Karpas-422 (cell line): ENCODE measurements at places on chromosomes 4 and X.

DNA sequence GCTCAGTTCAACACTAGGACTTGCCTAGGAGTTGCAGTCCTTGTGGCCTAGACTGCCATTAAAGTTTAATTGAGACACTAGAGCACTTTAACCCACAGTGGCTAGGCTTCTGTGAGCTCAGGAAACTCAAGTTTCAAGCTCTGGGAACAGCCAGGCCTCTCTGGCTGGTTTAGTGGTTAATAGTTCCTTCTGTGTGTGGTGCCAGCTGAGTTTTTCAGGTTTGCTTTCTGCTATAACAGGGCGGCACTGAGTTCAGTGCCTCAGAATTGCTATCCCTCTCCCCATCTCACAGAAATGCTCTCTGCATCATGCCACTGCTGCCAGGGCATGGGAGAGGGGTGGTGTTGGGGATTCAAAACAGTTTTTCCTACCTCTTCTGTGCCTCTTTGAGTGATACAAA is 15.9 kb downstream of the MMAA start:
- H3K36me3 ChIP-seq = 0 out of 2 replicates have a peak, but pooled peaks cover 3% of the 10 kb centered on the region
- H3K4me3 ChIP-seq = no peak overlapping the region

- DNase-seq = no peak
- no peak overlapping the region for H3K27ac ChIP-seq
- no peaks in the 10 kb centered on the region for H3K27me3 ChIP-seq
- H3K4me1 ChIP-seq = peaks cover 11% of the 10 kb centered on the region; the same call in 1 of the 2 replicates
- no peaks in the 10 kb centered on the region for H3K36me3 ChIP-seq
Observed at GRCh38 chr4:7202411-7202810, 10.1 kb downstream of the SORCS2 start.

DNA sequence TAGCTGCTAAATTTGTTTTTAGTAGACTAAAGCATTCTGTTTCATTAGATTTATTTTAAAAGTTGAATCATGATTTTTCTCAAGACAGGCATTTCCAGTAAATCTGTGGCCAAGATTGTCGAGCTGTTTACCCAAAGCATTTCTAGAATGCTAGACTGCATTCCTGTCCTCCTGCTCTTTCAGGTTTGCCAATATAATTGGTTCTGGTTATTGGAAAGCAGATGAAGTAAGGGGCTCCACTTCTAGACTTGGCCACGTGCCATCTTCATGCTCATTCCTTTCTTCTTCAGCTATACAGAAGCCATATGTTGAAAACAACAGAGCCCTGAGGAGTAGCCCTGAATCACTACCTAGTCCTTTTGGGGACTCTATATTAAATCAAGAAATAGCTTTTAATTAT is 62.5 kb downstream of the PGRMC2 start:
- H3K4me1 ChIP-seq = no peaks in the 10 kb centered on the region
- H3K4me3 ChIP-seq = no peak overlapping the region
- no peak for DNase-seq
- no peak overlapping the region for H3K27ac ChIP-seq

DNA sequence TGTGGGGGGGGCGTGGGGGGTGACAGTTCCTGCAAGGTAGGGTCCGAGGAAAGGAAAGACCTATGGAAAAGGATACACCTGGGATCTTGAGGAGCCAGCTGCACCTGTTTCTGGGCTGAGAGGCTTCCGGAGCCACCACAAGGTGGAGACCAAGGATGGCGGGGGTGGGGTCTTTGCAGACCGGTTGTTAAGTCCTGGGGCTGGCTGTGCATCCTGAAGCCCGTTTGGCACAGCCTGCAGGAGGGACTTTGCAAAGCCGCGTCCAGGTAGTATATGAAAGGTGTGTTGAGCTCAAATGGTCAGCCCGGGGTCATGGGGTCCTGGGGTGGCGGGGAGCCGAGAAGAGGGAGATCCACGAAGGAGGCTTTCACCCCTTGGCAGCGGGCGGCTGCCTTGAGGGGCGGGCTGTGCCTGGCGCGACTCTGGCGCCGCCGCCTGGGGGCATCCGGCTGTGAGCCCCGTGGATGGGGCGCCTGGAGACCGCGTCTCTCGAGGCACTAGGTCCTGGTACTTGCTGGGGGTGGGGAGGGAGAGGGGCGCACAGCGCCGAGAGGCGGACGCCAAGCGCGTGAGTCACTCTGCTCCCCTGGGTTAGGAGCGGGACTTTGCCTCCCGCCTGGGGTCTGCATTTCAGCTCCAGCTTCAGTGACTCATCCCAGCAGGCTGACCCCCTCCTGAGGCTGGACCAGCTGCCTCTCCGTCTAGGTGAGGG is 58.2 kb upstream of the DYNLT3 start:
- H3K27me3 ChIP-seq = no peaks in the 10 kb centered on the region
- H3K36me3 ChIP-seq = no peaks in the 10 kb centered on the region
- no peak overlapping the region for H3K4me3 ChIP-seq
- H3K4me1 ChIP-seq = no peaks in the 10 kb centered on the region
- no peak for DNase-seq

DNA sequence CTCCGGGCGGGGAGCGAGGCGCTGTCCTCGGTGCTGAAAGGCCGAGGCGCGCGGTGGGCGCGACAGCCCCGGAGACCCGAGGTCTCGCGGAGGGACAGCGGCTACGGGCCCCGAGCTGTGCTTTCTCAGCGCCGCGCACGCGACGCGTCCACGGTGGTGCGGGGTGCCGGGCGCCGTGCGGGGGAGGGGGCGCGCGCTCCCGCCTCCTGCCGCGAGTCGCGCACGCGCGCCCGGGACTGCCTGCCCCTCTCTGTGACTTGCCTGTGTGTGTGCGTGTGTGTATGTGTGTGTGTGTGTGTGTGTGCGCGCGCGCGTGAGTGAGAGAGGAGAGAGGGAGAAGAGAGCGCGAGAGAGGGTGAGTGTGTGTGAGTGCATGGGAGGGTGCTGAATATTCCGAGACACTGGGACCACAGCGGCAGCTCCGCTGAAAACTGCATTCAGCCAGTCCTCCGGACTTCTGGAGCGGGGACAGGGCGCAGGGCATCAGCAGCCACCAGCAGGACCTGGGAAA is at the start of gene GRIA2:
Gene GRIA2, plus strand, starts transcription at position 358 of the 511 bp plus-strand sequence. CDS start 315 bp downstream, outside the sequence.
- H3K36me3 ChIP-seq = no peaks in the 10 kb centered on the region
- no peaks in the 10 kb centered on the region for H3K27me3 ChIP-seq
- H3K4me3 ChIP-seq = no peak within 1 kb of the TSS
- H3K27ac ChIP-seq = no peak within 1 kb of the TSS
- H3K4me1 ChIP-seq = no peaks in the 10 kb centered on the region
- no peak for DNase-seq

GRCh38 chr4:183250831-183251230 is 69.2 kb downstream of the CLDN22 start:
- no peaks in the 10 kb centered on the region for H3K27me3 ChIP-seq
- H3K4me3 ChIP-seq = no peak overlapping the region
- no peak for DNase-seq
- H3K27ac ChIP-seq = no peak overlapping the region
- H3K36me3 ChIP-seq = no peaks in the 10 kb centered on the region

DNA sequence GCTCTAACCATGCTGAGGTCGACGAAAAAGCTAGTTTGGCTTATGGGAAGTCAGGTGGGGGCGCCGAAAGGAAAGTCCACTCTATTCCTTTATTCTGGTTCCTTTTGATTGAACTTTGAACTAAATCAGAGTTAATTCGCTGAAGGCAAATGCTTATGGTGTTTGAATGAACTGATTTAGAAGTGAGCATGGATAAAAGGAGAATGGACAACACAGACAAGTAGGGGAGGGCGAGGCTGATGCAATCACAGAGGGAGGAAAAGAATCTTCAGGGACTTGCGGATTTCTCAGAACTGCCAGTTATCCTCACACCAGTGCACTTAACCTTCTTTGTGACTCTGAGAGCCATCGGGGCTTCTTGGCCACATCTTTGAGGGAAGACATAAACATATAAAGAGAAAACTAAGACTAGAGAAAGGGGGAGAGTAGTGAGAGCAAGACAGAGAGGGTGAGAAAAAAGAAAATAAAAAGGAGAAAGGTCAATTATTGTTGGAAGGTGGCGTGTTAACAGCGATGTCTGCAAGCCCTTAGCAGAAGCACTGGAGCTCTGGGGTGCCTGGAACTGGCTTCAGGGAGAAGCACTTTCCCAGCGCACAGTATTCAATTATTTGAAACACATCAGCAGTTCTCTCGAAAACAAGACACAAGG is 79.6 kb upstream of the PLAC1 start:
- no peak overlapping the region for H3K27ac ChIP-seq
- no peaks in the 10 kb centered on the region for H3K4me1 ChIP-seq
- H3K4me3 ChIP-seq = no peak overlapping the region
- no peak for DNase-seq
- H3K36me3 ChIP-seq = no peaks in the 10 kb centered on the region
- H3K27me3 ChIP-seq = no peaks in the 10 kb centered on the region

- no peak overlapping the region for H3K27ac ChIP-seq
- H3K27me3 ChIP-seq = no peaks in the 10 kb centered on the region
- no peak for DNase-seq
- no peak overlapping the region for H3K4me3 ChIP-seq
- H3K4me1 ChIP-seq = no peaks in the 10 kb centered on the region; the same call in 1 of the 2 replicates
- H3K36me3 ChIP-seq = no peaks in the 10 kb centered on the region
Observed at GRCh38 chr4:48243887-48244286, 25.8 kb downstream of the TEC start.

- no peaks in the 10 kb centered on the region for H3K27me3 ChIP-seq
Observed at GRCh38 chrX:30741545-30741944, 88.3 kb downstream of the GK start.

- no peak for DNase-seq
- no peaks in the 10 kb centered on the region for H3K36me3 ChIP-seq
- H3K27ac ChIP-seq = no peak overlapping the region
- H3K4me1 ChIP-seq = no peaks in the 10 kb centered on the region
Observed at GRCh38 chr4:142372530-142373260, 473.4 kb downstream of the INPP4B start.

DNA sequence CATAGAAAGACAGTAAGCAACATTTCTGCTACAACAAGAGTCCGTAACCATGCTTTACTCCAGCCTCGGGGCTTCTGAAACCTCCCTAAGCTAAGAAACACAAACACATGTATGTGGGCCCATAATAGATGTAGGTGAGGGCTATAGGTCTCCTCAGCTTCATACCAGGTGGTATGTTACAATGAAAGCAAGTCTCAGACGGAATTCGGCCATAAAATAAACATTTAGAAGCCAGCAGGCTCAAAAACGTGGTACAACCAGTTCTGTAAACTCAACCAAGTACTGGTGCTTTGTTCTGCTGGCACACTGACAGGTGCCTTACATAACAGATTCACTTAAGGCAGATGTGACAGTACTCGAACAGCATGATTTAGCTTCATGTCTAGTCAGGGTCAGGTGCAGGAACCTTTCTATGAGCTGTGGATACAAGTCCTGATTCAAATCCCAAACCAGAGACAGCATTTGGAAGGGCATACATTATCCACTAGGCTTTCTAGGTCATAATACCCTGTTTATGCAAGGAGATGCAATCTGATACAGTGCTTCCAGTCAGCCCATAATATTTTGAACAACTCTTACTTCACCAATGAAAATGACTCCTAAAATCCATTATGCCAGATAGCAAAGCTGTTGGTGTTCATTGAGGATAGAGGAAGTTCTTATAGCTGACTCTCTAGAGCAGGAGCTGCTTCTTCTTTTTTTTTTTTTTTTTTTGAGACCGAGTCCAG is 113.8 kb upstream of the ENPP6 start:
- H3K27ac ChIP-seq = no peak overlapping the region
- no peak for DNase-seq
- H3K36me3 ChIP-seq = no peaks in the 10 kb centered on the region
- peaks cover 12% of the 10 kb centered on the region for H3K4me1 ChIP-seq
- no peaks in the 10 kb centered on the region for H3K27me3 ChIP-seq
